ENCODE measurements at places on chromosomes 16 and 17.

DNA sequence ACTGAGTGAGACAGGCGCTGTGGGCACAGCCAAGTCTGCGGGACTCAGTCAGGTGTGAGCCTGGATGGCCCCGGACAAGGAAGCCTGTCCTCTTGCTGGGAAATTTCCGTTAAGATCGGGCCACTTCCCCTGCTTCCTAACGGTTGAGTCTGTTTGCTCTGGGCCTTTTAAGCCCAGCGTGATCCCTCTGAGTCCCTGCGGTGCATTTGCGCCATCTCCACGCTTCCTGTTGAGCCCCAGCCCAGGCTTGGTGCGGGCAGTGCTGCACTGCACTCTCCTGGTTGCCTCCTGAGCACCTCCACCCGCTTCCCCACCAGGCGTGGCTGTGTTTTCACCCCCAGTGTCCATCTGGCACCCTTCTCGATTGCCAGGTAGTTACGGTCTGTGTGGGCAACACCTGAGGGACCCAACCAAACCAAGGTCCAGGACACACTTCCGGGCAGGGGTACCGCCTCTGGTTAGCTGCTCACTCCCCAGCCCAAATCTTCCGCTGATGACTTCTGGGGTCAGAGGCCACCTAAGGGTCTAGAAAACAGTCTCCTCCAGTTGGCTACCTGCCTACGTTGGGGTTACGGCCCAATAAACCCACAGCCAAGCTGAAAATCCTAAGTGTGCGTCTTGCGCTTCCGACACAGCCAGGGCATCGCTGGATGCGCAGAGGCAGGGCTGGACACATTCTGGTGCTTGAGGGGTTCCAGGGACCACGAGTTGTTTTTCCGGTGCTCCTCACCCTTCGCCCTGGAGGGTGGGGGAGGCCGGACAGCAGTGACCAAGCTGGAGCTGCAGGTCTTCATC, 1.4 kb upstream of the SLC25A10 start:
- DNase-seq, result no peak

GRCh38 chr16:28556914-28557320, 3.2 kb downstream of the SGF29 start:
- DNase-seq, result no peak

DNA sequence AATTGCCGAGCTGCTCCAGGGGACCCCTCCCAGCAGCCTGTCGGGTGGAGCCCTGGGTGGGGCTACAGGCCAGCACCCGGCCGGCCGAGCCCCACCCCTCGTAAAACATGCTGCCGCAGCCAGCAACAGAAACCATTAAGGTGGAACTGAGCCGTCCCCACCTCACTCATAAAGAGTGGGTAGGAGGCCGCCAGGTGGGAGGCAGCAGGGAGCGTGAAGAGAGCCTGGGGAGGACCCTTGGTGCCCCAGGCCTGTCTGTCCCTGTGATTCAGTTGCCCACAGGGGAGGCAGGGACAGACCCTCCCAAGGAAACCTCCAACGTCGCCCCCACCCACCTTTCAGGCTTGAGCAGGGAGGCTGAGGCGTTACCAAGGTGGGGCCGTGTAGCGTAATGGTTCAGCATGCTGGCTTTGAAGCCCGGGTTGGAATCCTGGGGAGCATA, 8.4 kb downstream of the FOXN1 start:
- no peak for DNase-seq

DNA sequence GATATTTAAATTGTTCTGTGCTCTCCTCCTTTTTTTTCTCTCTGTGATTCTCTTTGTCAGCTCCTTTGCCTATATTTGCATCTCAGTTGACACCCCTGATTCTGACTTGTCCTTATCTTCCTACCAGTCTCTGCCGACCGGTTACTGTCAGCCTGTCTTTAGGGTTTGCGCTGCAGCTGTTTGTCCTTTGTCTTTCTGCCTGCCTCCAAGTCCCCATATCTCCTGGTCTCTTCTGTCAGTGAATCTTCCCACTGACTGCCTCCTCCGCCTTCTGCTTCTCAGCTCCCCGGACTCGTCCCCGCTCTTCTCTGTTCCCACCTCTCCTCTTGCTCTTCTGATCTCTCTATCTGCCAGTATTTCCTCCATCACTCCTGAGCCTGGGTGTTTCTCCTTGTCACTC, 5.2 kb downstream of the TLCD2 start:
- no peak for DNase-seq

GRCh38 chr17:78497115-78497540, 80.1 kb downstream of the DNAH17 start:
- peak; percentile 72 for DNase-seq

- DNase-seq, result no peak
These were observed 8.8 kb downstream of the TENT4B start for GRCh38 chr16:50161950-50162349.

GRCh38 chr16:81618187-81618586, 160.9 kb upstream of the PLCG2 start:
- DNase-seq, result no peak

DNA sequence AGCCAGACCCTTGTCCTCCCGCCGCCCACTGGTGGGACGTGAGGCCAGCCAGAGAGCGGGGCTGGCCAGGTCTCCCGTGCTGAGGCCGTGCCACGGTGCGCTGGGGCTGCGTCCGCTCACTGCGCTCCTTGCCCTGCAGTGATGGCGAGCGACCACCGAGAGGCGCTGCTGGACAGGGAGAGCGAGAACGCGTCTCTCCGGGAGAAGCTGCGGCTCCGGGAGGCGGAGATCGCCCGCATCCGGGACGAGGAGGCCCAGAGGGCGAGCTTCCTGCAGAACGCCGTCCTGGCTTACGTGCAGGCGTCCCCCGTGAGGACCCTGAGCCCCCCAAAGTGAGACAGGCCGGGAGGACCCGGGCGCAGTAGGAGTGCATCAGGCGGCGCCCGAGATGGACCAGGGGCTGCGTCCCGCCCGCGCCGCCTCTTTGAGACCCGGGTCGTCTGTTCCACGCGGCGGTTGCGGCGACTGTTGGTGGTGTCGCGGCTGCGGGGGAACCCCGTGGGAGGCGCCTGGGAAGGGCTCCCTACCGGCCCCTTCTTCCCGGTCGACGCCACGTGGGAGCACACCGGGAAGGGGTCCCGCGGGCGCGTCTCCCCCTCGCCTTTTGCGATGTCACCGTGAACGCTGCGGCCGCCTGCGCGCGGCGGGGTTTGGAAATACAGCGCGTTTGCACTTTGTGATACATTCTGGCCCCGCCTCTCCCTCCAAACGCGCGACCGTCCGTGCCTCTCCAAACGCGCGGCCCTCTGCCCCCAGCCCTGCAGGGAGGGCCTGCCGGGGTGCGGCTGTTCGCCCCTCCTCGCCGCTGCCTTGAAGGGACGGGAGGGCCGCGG, 792 bp upstream of the RAC3 start:
- DNase-seq, result peak; percentile 63

DNA sequence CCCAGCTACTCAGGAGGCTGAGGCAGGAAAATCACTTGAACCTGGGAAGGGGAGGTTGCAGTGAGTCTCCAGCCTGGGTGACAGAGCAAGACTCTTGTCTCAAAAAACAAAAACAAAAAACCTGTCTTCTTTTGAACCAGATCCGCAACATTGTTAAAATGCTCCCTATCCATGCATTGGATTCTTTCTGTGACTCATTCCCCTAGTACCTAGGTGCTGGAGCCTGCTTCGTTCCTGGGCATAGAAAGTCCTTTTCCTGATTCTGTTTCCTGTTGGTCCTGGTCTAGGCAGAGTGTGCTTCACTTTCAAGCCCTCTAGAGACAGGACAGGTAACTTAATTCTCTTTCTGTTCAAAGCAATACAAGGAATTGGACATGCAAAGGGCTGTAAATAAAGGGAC, 5.2 kb downstream of the EPN2 start:
- no peak for DNase-seq

DNA sequence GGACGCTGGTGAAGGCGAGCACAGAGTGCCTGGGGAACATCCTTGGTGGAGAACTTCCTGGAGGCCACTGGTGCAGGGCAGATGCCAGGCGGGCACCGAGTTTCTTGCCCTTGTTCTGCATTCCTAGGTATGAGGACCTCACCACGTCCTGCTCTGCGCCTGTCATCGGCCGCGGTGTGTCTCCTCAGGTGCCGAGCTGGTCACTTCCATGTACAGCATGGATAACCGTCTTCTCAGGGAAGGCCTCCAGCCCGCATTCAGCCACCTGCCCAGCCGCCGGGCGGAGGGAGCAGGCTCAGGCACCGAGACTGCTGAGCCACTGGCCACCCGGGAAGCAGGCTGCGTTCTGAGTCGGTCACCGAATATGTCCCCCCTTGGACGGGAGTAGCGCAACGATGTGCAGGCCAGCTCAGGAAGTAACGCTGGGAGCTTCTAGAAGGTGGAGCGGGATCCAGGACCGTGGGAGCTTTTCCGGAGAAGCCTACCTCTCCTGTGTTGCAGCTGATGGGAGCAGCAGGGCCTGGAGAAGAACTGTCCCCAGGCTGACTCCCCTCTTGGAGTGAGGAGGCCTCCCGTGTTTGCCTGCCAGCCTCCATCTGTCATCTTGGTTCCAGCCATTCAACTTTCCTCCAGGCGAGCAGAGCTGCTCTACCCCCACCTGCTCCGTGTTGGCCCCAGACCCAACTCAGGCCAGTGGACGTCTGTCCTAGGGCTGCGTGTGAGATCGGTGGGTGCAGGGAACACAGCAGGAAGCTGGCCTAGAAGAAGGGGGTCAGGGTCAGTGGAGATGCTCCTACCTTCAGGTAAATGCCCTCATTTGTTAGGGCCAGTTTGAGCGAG, 2.1 kb upstream of the BAIAP2 start:
- no peak for DNase-seq

DNA sequence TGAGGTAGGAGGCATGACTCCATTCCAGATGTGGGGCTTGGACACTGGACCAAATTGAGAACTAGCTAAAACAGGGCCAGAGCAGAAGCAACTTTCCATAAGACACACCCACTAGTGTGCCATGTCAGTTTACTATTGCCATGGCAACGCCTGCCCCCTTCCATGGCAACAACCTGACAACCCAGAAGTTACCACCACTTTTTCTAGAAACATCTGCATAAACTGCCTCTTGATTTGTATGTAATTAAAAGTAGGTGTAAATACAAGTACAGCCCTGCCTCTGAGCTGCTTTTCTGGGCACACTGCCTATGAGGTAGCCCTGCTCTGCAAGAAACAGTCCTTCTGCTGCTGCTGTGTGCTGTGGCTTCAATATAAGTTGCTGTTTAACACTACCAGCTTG, 19.5 kb upstream of the SCNN1B start:
- DNase-seq, result peak; percentile 16

DNA sequence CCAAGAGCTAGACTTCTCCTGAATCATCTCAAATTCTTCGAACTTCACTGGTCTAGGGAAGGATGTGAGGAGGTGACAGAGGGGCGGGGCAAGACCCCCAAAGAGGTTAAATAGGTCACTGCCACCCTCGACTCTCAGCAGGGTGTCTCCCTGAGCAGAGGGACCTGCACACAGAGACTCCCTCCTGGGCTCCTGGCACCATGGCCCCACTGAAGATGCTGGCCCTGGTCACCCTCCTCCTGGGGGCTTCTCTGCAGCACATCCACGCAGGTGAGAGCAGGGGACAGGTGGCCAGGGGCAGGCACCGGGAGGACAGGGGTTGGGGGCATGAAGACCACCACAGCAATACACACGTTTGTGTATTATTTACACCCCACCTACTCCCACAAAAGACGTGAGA, 9.2 kb downstream of the CCL17 start:
- DNase-seq, result no peak

DNA sequence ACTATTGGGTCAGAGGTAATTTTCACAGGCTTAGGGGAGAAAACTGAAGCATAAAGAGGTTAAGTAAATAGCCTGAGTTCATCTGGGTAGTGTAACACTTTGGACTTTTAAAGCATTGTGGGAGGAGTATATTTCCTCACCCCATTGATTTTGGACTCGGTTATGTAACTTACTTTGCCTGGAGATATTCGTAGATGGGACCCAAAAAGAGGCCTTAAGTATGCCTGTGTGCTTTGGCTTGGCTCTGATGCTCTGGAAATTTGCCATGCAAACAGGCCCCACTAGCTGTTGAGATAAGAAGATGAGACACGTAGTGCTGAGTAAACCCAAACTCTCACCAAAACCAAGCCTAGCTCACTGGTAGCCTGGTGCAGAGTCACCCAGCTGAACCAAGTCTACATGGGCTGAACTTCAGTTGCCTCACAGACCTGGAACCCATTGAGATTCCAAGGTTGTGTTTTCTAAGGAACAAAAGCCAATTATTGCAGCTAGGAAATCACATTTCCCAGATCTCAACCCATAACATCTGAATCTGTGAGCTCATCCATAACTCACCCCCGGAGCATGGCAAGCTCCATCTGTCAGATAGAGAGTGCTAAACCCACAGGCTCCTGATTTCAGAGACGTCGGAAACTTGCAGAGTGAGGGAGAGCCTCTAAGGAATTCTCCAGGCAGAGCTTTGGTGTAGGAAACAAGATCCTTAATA, 536.0 kb upstream of the C16orf82 start:
- no peak for DNase-seq

DNA sequence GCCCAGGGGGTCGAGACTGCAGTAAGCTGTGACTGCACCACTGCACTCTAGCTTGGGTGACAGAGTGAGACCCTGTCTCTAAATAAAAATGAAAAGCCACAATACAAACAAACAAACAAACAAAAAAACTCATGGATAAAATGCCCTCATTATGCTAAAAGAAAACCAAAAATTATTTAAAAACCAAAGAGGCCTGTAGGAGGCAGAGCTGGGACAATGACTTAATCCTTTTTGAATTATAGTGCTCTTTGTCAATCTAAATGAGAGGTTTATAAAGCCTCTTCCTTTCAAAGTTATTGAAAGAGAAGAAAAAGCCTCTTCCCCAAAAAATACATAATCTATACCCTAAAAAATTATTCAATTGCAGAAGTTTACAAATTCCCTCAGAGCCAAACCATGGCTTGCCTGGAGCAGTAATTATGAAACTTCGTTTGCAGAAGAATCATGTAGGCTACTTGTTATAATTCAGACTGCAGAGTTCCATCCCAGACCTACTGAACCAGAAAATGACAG, 18.5 kb downstream of the CRLF3 start:
- no peak for DNase-seq

GRCh38 chr16:2702871-2703745, 16.9 kb downstream of the PRSS27 start:
- DNase-seq, result no peak

DNA sequence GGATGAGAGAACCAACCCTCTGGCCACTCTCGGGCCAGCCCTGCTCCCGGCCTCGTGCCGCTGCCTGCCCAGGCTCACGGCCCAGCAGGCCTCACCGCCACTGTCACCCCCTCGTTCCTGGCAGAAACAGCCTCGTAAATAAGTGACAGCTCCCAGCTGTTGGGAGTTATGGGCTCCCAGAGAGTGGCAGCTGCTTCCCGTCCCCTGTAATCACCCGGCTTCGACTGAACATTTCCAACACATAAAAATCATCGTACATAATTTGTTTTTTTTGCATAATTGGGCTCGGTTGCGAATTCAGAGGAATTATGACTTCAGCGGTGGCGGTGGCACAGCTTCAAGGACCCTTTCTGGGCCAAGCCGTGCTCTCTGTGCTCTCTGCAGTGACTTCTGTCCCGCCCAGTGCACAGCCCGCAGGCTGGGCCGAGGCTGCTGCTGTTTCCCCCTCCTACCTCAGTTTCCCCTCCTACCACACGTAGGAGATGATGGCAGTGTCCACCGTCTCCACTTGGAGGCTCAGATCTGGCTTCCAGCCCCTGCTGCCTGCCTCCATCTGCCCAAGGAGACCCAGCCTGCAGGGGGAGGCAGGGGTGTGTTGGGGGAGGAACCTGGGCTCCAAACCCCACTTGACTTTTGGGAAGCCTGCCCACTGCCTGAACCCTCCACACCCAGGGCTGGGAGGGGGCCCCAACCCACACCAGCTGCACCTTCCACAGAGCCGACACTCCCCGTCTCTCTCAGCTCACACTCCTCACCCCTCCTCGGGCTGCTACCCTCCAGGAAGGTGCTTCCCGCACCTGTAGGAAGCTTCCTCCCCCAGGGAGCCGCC, 84.9 kb downstream of the RTN4RL1 start:
- no peak for DNase-seq
